ENCODE measurements at places on chromosomes 1 and 21.

- peak; percentile 96 for DNase-seq
Observed at GRCh38 chr1:235943581-235944114, 76.9 kb upstream of the LYST start.

- no peak for DNase-seq
Observed at GRCh38 chr1:41412748-41413147, 51.5 kb downstream of the FOXO6 start.

DNA sequence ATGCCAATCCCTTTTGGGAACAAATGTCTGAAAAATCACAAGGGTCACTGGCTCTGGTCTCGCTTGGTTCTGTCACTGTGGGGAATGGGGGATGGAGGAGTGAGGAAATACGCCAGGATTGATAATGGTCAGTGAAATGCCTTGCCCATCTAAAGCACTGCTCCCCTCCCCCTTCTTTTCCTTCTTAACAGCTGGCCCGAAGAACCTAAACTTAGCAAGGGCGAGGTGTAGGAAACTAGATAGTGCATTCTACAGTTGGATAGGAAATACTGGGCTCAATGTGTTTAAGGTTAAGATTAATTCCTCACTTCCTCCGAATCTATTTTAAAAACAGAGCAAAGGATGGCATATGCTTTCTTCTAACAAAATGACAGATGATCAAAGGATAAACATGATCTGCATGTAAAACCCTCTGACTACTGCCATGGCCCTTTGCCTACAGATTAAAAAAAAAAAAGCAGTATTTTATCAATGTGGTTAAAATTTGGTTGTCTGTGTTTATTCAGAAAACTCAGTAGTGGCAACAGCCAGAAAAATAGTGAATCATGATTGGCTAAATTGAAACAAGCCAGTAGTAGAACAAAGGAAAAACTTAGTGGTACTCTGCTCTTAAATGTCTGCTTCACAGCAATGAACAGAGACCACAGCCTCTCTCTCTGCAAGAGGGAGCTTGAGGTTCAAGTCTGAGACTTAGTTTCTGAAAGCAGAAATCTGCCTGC lies 86.1 kb upstream of the VAV3 start:
- no peak for DNase-seq

DNA sequence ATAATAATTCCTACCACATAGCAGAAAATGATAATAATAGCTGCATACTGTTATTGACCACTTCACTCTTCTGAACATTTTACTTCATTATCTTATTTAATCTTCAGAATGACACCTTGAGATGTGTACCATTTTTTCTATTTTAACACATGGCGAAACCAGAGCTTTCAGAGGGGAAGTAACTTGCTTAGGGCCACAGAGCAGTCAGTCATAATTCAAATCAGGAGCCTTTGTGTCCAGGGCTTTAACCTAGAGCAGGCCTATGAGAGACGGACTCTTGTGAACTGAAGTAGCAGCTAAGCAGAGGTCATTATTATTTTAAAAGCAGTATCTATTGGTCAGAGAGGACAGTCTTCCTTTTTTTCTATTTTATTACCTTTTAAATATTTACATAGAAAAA lies 114.0 kb downstream of the ROR1 start:
- no peak for DNase-seq

DNA sequence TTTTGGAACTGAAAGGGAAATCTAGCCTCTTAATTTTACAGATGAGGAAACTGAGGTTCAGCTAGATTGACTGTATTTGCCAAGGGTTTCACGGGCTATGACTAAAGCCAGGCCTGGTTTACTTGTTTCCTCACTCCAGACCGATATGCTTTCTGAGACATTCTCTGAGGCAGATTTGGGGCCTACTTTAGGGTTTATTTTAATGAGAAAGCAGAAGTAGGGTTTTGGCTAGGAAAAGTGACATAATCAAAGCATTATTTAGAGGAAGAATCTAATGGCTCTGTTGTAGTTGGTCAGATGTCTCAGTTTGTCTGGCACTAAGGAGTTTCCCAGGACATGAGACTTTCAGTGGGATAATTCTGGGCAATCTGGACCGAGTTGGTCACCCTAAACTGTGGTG lies 1.5 kb upstream of the RPTN start:
- DNase-seq = no peak

DNA sequence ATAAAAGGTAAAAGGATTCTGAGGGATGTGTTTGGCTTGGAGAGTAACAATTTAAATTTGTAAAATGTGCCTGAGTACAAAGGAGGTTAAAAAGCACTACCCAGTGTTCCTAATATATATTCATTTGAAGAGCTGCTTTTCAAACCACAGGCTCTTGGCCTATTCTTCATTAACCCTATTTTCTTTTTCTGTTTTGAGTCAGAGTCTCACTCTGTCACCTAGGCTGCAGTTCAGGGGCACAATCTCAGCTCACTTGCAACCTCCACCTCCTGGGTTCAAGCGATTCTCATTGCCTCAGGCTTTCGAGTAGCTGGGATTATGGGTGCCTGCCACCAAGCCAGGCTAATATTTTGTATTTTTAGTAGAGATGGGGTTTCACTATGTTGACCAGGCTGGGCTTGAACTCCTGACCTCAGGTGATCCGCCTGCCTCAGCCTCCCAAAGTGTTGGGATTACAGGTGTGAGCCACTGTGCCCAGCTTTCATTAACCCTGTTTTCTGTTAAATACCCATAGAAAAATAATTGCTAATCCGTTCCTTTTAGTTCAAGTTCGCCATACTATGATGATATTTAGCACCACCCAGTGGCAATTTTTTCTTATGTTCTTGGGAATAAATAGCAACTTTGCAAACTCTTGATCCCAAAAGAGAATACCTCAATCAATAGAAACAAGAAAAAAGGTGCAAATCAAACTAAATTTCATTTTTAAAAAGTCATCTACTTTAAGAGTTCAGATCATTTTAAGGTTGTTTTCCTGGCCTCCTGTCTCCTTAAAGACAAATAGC lies 30.5 kb downstream of the ZBTB8OS start:
- no peak for DNase-seq

GRCh38 chr1:74508449-74508848 lies 4.0 kb downstream of the LRRC53 start:
- DNase-seq = no peak

DNA sequence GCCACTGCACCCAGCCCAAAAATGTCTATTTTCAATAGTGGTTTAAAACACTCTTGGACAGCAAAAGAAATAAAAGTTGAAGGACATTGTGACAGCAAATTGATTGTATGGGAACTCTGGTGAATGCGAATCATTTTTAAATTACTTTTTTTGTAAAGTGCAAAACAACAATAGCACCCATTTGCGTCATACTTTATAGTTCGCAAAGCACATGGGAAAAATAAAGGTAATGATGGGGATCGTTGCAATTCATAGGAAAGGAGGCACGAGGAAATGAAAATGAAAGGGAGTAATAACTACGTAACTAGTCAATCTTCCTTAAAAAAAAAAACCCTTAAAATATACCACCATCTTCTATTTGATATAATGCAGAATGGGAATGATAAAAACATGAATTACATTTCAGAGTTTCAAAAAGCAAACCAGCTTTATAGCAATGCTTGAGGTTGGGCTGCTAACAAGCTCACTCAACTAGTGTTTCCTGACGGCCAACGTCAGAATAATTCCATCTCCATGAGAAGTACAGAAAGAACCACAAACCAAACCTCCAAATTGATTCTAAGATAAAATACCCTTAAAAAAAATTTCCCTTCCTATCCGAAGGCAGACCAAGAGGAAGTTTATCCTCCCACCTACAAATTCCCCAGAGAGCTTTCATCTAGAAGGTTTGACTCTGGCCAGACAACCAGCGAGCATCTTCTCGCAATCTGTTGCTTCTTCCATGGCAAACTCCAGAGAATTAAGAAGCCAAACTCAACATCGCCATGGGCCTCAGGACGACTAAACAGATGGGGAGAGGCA lies at the start of gene EDARADD:
EDARADD (plus strand) TSS at position 606 of the 801 bp plus-strand sequence; CDS start at position 765, 159 bp downstream.
- peak; percentile 38 for DNase-seq

All from AG09309 (cell line).